ENCODE measurements at places on chromosomes 16 and 17. TPM values are rescaled to one million over a fixed set of nuclear protein-coding genes. Genes with fewer than 3 reads are reported as not detected.

DNA sequence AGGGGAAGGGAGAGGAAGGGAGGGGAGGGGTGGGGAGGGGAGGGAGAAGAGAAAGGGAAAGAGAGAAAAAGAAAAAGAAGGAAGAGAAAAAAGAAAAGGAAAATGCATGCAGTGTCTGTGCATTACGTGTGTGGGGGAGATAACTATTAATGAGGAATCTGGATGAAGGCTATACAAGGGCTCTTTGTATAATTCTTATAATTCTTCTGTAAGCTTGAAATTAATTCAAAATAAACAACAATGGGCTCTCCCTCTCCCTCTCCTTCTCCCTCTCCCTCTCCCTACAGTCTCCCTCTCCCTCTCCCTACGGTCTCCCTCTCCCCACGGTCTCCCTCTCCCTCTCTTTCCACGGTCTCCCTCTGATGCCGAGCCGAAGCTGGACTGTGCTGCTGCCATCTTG lies 143.4 kb downstream of the VPS53 start:
- no peaks in the 10 kb centered on the region for H3K4me1 ChIP-seq
- no peaks in the 10 kb centered on the region for H3K27me3 ChIP-seq
- no peak overlapping the region for H3K4me3 ChIP-seq
- no peak overlapping the region for H3K27ac ChIP-seq
- no peaks in the 10 kb centered on the region for H3K36me3 ChIP-seq

- H3K27ac ChIP-seq = peak overlapping the region; percentile 49
- no peaks in the 10 kb centered on the region for H3K36me3 ChIP-seq
- H3K4me1 ChIP-seq = peaks cover 95% of the 10 kb centered on the region
These were observed 5.1 kb downstream of the RAB37 start for GRCh38 chr17:74742153-74742515.

DNA sequence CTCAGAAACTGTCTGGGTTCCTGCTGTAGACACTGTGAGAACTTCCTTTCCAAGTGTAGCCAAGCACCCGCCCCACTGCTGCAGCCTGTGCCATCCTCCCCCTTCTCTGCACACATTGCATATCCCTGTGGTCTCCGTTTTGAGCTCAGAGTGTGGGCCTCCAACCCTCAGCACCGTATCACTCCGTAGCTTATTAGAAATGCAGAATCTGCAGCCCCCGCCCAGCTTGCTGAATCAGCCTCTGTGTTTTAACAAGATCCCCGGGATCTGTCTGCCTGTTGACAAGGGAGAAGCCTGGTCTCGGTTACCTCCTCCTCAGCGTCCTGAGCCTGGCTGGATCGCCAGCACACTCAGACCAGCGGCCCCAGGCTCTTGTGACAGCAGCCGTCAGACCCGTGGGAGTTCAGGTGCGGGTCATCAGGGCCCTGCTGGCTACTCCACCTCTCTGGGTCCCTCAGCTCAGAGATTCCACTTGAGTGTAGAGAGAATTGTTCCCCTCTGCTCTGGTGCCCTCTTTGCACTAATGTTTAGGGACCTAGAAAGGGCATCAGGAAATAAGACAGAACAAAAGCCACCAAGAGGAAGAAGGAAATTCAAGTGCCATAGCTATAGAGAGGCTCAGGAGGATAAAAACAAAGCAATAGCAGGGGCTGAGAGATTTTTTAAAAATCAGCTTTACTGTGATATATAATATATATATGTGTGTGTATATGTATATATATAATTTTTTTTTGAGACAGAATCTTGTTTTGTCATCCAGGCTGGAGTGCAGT lies 92.3 kb downstream of the PITPNC1 start:
- DNase-seq = no peak
- peaks cover 65% of the 10 kb centered on the region for H3K4me1 ChIP-seq
- H3K27ac ChIP-seq = peak overlapping the region; percentile 29
- no peaks in the 10 kb centered on the region for H3K36me3 ChIP-seq

DNA sequence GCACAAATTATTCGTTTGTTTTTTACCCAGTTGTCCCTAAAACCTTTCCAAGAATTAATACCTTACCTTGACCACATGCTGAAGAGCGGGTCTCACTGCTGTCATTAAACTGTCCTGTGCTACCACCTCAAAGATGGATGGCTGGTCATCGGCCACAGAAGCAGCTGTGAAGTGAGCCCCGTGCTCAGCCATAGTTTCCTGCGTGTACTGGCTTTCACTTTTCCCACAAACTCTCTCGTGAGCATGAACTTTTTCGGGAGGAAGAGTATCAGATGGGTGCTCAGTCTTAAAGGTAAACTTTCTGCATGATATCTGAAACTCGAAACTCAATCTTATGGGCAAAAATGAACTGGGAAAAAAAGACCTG lies 558 bp downstream of the PEX12 start:
- no peak for DNase-seq
- H3K36me3 ChIP-seq = peaks cover 6% of the 10 kb centered on the region
- H3K4me1 ChIP-seq = peaks cover 24% of the 10 kb centered on the region
- peak overlapping the region; percentile 89 for H3K27ac ChIP-seq
- no peaks in the 10 kb centered on the region for H3K27me3 ChIP-seq

DNA sequence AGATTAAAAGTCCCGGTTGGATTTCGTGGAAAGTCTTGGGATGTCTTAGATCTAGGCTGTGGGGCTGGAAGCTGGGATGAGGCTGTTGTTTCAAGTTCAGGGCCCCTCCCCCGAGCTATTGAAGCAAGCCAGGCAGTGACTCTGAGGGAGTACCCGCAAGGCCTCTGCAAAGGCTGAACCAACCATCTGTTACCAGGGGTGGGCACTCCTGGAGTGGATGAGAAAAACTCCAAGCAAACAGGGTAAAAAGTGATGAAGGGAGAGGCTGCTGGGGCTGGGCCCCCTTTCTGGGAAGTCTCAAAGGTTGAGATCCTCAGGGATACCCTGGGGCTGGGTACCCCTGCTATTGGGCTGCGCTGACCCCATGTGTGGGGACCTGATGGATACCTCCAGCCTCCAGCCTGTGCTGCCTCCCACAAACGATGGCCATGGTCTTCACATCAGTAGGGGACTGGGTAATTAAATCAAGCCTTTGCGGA lies 82.4 kb upstream of the KIFC3 start:
- DNase-seq = no peak
- H3K27me3 ChIP-seq = peaks cover 4% of the 10 kb centered on the region
- no peaks in the 10 kb centered on the region for H3K36me3 ChIP-seq
- H3K4me1 ChIP-seq = no peaks in the 10 kb centered on the region
- H3K27ac ChIP-seq = no peak overlapping the region
- no peak overlapping the region for H3K4me3 ChIP-seq

DNA sequence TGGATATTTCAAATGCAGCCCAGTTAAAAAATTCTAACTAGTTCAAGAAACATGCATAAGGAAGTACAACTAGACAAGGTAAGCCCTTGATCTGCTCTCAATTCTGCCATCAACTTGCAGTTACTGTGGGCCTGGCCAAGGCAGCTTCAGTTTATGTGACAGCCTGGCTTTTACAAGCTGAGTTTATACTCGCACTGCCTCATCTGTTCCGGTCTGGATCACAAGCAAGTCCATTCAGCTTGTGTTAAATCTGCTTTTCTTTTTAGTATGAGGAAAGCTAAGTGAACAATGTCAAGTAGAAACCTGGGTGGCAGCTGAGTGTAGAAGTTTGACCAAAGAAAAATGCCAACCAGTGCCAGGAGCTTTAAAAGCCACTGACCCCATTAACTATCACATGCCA lies 76.6 kb upstream of the CORO6 start:
- H3K4me1 ChIP-seq = peaks cover 7% of the 10 kb centered on the region
- no peak for DNase-seq
- no peaks in the 10 kb centered on the region for H3K27me3 ChIP-seq
- no peak overlapping the region for H3K27ac ChIP-seq

DNA sequence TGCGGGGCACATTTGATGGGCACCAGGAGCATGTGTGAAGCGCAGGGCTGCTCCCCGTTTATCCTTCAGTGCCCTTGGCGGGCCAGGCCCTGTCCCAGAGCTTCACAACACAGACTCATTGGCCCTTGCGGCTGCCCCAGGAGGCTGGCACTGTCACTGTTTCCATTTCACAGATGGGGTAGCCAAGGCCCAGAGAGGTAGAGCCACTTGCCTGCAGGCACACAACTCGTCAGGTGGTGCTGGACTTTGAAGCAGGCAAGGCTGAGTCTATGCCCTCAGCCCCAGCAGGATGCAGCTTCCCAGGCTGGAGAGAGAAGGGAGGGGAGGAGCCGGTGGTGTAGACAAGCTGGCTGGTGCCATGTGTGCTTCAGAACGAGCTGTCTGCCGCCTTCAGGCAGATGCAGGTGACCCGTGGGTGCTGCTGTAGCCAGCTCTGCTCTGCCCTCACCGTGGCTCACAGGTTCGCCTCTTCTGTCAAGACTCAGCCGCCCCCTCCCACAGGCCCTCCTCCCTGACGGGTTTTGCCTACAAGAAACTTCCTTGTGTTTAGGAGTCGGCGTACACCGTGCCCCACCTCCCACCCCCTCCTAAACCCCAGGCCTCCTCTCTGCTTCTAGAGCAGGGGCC lies 232.3 kb upstream of the CIBAR2 start:
- no peak overlapping the region for H3K4me3 ChIP-seq
- H3K27ac ChIP-seq = no peak overlapping the region
- H3K4me1 ChIP-seq = no peaks in the 10 kb centered on the region
- H3K36me3 ChIP-seq = no peaks in the 10 kb centered on the region

DNA sequence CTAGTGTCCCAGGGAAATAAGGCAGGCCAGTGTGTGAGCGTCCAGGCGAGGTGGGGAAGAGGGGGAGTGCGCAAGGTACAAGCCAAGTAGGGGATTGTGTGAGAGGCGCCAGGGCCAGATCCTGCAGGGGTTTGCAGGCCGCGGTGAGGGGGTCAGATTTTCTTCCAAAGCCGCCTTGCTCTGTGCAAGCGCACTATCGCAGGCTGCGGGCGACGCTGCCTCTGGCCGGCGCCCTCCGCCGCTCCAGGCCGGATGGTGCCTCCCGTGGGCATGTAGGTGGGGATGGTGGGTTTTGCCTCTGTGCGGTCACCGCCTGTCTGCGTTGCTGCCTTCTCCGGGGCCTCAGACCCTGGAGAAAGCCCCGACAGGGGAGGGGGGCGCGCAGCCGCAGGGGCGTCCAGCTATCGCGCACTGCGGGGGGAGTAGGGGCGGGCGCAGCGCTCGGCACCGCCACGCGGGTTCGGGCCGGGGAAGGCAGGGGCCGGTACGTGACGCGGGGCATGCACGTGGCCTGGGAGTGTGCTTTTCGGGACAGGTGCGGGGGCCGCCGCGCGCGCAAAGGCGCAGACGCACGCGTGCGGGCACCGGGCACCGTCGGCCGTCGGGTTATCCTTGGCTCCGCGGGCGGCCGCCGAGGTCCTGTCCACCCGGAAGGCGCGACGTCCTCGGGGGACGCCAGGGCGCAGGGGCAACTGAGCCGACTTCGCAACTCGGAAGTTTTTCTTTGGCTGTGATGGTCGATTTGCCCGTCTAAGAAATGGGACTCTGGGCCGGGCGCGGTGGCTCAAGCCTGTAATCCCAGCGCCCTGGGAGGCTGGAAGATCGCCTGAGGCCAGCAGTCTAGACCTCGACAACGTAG lies 1.1 kb upstream of the HAPSTR1 start:
- H3K4me1 ChIP-seq = peaks cover 34% of the 10 kb centered on the region
- peak; percentile 33 for DNase-seq
- H3K27me3 ChIP-seq = no peaks in the 10 kb centered on the region
- peak overlapping the region; percentile 58 for H3K27ac ChIP-seq
- H3K4me3 ChIP-seq = peak overlapping the region; percentile 78

DNA sequence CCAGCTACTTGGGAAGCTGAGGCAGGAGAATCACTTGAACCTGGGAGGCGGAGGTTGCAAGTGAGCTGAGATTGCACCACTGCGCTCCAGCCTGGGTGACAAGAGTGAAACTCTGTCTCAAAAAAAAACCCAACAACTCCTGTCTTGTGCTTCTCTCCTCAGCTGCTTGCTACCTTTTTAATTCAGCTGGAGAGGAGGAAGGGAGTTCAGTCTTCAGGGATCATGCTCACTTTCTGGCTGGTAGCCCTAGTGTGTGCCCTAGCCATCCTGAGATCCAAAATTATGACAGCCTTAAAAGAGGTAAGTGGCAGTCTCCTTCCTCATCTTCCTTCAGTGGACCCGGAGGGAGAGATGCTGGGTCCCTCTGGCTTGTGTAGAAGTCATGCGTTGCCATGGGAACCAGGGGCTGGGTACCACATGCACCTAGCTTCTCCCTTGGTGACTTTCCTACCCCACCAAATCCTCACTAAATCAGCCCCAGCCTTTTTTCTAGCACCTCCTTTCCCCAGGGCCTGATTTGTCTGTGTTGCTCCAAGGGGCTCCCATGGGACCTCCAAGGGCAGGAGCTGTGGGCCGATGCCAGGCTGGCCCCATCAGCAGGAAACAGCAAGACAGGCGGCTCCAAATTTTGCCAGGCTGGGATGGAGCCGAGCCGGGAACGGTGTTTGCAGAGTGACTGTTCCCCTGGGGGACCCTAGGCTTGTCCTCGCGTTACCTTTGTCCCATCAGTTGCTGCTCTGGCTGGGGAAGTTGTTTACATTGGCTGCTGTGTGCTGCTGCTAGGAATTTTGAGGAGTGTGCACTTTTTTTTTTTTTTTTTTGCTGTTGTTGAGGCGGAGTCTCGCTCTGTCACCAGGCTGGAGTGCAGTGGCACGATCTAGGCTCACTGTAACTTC lies 65.2 kb downstream of the ABCC1 start:
- no peaks in the 10 kb centered on the region for H3K4me1 ChIP-seq
- no peak overlapping the region for H3K4me3 ChIP-seq
- no peaks in the 10 kb centered on the region for H3K27me3 ChIP-seq
- peaks cover 51% of the 10 kb centered on the region for H3K36me3 ChIP-seq

DNA sequence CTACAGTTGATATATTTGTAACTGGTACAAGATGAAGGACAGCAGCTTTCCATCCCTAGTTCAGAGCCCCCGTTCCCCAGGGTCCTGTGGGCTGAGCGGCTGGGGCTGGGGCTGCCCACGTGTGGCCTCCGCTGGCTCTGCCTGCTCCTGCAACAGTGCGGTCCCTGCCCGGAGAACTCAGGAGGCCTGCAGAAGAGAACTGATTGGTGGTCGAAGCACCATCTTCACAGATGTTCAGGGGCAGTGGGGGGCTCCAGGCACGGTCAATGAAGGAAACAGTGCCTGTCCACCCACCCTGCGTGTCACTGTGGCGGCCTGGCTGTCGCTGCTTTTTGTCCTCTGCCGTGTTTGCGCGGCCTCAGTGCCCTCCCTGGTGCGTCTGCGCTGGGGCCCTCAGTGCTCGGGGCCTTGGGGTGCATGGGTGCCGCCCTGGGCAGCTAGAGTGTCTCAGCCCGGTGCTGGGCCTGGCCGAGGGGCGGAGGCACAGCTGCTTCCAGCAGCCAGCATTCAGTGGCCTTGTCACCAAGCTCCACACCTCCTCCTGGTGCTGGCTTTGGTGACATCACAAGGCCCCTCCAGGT lies 4.2 kb upstream of the NUDT16L1 start:
- DNase-seq = no peak
- H3K36me3 ChIP-seq = peaks cover 5% of the 10 kb centered on the region
- no peak overlapping the region for H3K27ac ChIP-seq
- no peak overlapping the region for H3K4me3 ChIP-seq
- H3K27me3 ChIP-seq = no peaks in the 10 kb centered on the region

TCF25 gene
- 283 TPM for total RNA-seq

CTRB2 gene
- total RNA-seq = not detected

KRT36 gene
- total RNA-seq = not detected

SLC9A5 gene
- 1.7 TPM for total RNA-seq

DNAH9 gene
- not detected for total RNA-seq

TNFRSF17 gene
- total RNA-seq = not detected

RCVRN gene
- not detected for total RNA-seq

KRT40 gene
- not detected for total RNA-seq

CBX2 gene
- total RNA-seq = 0.44 TPM

HBA1 gene
- 0.76 TPM for total RNA-seq

ARHGDIG gene
- not detected for total RNA-seq

KRTAP4-4 gene
- total RNA-seq = not detected

NPW gene
- total RNA-seq = not detected

Measured in CD4-positive, alpha-beta memory T cell (primary cell).